Activated CD8-positive, alpha-beta memory T cell treated with anti-CD3 and anti-CD28 coated beads for 1 hour (primary cell): ENCODE measurements at places on chromosomes 3 and 15.

- DNase-seq = no peak
Observed at GRCh38 chr3:110869736-110870135, 201.9 kb upstream of the NECTIN3 start.

DNA sequence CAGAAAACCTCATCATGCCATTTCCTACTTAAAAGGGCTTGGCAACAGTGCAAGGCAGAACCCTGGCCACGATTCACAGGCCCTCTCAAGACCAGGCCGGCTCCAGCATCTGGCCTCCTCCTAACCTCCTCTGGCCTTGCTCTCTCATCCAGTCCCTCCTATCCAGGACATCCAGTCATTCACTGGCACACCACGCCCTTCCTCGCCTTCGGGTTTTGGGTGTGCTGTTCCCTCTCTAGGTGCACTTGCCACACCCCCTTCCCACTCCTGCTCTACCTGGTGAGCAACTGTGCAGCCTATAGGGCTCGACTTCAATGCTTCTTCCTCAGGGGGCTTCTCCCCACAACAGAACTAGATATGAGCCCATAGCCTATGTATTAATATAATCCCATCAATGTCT, 317.1 kb downstream of the ARRDC4 start:
- no peak for DNase-seq

- no peak for DNase-seq
Observed at GRCh38 chr3:169998668-169999131, 32.1 kb downstream of the SEC62 start.

DNA sequence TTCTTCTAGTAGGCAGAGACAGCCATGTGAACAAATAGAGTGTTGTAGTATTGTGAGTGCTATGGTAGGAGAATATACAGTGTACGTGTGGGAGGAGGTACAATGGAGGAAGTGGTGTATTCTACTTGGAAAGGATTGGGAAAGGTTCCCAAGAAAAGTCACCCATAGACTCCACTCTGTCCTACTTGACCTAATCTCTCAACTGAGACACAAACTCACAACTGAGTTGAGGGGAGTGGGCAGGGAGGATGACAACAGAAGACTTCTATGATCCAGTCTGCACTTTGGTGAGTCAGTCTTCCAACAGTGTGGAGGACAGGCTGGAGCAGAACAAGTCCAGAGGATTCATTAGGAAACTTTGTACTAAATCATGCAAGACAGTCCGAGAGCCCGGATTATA, 28.8 kb upstream of the AQP9 start:
- no peak for DNase-seq

- DNase-seq = no peak
Observed at GRCh38 chr3:136882571-136882970, 20.6 kb downstream of the NCK1 start.
